ENCODE measurements at places on chromosomes 7 and 10. TPM values are rescaled to one million over a fixed set of nuclear protein-coding genes. Genes with fewer than 3 reads are reported as not detected.

DNA sequence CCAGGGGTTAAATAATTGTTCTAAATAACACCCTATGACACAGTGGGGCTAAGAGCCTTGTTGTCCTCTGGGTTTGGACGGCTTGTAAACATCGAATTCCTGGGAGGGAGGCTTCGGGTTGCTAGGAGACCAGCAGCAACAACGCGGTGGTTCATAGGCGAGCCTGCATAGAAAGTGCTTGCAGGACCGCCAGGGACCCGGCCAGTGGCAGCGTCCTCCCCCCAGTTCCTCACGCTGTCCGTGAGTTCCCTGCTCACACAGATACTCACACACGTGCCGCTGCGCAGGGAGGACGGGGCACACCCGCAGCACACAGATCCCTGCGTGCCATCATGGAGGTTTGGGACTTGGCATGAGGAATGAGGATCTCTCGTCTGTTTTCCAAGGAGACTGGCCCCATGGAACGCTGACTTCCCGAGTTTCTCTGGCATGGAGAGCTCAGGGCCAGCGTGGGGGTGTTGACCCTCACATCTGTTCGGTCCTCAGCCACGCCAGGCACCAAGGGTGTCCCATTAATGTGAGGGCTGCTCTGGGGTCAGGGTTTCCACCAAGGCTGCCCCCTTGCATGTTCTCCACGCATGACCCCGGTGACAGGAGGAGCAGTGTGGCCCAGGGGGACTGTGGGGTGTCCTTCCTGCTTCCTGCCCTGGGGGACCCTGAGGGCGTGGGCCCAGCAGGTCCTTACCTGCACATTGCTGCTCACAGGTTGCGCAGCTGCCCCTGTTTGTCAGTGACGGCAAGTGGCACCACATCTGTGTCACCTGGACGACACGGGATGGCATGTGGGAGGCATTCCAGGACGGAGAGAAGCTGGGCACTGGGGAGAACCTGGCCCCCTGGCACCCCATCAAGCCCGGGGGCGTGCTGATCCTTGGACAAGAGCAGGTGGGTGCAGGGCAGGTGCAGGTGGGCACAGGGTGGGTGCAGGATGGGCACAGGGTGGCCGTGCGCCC is 9.7 kb downstream of the NPTX2 start:
- no peak for DNase-seq

DNA sequence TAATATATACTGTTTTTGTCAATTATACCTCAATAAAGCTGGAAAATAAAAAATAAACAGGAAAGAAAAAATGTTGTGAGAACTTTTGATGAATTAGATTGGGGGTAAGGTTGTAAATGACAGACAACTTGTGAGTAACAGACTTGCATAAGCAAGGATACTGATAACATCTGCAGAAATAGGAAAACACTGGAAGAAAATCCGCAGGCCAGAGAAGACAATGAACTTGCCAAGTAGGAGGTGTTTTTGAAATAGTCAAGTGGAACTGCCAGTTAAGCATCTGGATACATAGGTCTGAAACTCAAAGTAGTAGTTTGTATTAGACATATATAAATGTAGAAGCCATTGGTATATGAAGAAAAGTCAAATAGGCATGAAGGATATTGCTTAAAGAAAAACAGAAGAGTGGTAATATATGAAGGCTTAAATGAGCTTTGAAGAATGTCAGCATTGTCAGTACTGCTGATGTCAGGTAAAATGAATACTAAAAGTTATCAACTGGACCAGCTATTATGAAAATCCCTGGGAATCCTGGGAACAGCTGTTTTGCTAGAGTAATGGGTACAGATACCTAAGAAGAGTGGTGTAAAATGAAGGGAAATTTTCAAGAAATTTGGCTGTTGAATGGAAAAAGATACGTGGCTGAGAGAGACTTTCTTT is 58.7 kb downstream of the DNAJC1 start:
- no peak for DNase-seq

DNA sequence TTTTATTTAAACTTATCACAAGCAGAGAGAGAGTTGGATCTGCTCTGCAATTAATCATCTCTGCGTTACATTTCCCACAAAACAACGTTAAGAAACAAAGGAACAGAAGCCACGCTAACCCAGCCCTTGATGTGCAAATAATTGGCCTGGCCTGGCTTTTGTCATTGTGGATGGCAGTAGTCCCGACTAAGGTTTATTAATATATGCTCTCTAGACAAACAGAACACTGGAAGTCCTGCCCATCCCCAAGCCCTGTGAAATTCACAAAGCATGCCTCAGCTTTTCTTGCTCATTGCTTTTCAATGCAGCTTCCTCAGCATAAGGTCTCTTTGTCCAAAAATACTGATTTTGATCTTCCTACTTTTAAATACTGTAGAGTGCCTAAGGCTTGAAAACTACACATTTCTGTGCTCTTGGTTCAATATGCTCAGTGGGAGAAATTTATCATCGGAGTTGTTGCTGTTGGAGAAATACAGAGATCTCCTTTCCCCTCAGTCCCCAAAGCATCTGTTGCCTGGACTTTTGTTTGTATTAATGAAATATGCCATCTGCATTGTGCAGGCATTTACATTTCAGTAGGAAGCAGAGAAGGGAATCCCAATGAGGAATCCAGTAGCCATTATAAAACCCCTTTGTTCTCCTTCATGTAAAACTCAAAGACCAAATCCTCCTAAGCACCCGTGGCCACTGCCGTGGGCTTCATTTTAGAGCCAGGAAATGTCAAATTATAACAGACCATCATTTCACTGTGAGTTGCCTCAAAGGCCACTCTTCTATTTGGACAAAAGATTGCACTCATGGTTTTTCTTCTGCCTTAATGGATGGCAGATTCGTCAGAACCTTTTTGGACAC is 61.1 kb downstream of the SORCS1 start:
- peak; percentile 9 for DNase-seq

Gene BMPER
- 1.00 TPM for total RNA-seq

DNA sequence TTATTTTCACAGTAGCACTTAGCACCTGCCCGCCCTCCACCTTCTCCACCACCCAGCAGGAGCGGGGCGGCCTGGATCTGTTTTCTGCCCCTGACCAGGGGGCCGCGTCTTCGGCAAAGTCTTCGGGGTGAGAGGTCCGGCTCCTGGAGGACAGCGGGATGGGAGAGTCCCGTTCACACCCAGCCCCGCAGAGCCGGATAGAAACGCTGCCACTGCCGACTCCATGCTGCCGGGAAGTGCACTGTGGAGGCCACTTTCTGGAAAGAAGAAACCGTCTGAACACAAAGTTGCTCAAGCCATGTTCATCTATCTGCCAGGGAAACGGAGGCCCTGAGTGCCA is 14.5 kb upstream of the ZNF273 start:
- DNase-seq, result no peak

DNA sequence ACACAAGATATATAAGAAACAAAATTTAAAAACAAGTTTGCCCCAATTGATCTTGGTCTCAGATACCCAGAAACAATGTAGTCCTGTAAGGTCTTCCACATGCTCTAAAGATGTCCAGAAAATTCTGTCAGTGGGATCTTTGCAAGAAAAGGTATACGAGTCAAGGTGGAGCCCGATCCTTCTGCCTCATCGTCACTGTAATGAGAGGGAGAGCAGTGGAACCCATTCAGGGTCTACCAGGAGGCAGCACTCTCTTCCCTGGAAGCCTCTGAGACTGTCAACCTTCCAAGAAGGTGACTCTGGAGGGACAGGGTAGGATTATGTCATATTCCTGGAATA is 112.8 kb downstream of the JCAD start:
- no peak for DNase-seq

Gene CASP7
- 233 TPM for total RNA-seq

Gene ZNF736
- 12.7 TPM for total RNA-seq

GRCh38 chr10:109205929-109206585 is 717.3 kb downstream of the XPNPEP1 start:
- no peak for DNase-seq

DNA sequence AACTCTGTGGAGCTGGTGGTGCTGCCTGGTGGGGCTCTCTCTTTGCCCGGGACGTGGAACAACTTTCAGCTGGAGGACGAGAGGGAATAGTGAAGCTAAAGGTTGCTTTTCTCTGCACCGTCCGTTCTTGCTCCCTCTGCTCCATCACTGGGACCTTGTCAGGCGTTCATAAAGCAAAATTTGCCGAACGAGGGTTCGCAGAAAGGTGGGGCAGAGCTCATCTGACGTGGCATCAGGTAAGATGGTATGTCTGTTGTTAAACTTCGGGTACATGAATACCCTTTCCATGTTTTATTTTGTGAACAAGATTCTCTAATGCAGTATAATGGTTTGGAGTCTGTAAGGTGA is 416 bp downstream of the BBS9 start:
- DNase-seq, result no peak

Gene JCAD
- 19.5 TPM for total RNA-seq

Gene DRGX
- not detected for total RNA-seq

GRCh38 chr10:79979976-79980687 is 31.2 kb upstream of the SFTPD start:
- DNase-seq, result no peak

DNA sequence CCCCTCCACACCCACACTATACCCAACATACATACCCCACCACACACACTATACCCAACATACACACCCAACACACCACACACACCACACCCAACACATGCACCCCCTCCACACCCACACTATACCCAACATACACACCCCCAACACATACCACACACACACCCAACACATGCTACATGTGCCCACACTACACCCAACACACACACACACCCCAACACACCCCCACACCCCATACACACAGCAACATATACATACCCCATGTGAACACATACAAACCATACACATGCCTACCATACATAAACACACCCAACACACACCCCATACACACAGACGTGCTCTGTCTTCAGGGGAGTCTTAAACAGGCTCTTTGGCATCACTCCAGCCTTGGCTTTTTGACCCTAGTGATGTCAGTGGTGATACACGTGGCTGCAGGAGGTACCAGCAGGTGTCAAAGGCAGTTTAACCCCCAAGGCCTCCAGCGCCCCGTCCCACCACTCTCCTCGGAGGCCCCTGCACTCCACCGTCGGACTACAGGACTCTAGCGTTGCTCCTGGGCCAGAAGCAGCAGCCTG is 73.4 kb downstream of the HIPK2 start:
- DNase-seq, result peak; percentile 6

Gene PROSER2
- total RNA-seq, result 29.2 TPM

DNA sequence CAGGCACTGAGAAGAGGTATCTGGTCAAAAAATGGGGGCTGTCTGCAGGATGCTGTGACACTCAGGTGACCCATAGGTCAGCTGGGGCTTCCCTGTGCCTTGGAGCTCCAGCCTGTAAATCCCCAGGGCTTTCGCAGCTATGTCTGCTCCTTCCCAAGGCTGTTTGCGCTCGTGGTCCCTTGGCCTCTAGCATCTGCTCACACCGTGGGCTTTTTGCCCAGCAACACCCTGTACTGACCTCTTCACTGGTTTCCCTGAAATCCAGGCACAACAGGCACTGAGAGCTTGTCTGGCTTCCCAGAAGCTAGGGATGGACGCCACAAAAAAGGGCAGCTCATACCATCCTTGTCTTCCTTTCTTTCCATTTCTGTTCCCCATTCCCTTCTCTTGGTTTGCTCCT is 280.3 kb upstream of the HABP2 start:
- no peak for DNase-seq

GRCh38 chr10:86673827-86674581 is 5.7 kb downstream of the LDB3 start:
- no peak for DNase-seq

DNA sequence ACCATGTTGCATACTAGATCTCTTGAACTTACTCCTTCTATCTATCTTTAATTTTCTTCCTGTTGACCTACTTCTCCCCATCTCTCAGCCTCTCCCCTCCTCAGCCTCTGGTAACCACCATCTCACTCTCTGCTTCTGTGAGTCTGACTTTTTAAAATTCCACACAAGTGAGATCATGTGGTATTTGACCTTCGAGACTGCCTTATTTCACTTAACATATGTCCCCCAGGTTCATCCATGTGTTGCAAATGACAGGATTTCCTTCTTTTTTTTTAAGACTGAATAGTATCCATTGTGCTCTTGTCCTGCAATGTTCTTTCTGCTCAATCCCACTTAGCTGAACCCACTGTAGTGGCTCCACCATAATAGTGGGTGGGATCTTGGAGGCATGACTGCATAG is 51.4 kb upstream of the DNAJC1 start:
- DNase-seq, result no peak

Gene VSTM4
- total RNA-seq, result 4.1 TPM
